ENCODE measurements at places on chromosomes 1 and 21.

DNA sequence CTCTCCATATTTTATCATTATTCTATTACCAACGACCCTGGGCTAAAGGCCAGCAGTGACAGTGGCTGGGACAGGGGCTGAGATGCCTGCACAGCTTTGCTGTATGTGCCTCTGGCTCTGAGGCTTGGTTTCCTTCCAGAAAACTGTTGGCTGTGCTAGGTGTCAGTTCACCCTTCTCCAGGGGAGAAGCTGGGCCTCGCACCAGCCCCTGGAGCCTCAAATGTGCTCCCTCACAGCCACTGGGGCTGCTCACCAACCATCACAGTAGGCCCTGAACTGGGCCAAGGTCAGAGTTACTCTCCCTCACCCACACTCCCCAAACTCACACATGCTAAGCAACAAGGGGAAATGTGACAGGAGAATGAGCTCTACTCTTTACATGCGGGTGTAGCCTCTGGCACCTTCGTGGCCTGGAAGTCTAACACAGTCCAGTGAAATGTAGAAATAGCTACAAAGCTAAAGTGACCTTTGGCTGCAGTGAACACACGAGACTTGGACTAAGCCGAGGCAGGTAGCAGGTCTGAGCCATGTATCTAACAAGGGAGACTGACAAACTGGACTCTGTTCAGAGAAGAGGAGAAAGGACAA is 4.7 kb upstream of the CD160 start:
- no peak for DNase-seq

DNA sequence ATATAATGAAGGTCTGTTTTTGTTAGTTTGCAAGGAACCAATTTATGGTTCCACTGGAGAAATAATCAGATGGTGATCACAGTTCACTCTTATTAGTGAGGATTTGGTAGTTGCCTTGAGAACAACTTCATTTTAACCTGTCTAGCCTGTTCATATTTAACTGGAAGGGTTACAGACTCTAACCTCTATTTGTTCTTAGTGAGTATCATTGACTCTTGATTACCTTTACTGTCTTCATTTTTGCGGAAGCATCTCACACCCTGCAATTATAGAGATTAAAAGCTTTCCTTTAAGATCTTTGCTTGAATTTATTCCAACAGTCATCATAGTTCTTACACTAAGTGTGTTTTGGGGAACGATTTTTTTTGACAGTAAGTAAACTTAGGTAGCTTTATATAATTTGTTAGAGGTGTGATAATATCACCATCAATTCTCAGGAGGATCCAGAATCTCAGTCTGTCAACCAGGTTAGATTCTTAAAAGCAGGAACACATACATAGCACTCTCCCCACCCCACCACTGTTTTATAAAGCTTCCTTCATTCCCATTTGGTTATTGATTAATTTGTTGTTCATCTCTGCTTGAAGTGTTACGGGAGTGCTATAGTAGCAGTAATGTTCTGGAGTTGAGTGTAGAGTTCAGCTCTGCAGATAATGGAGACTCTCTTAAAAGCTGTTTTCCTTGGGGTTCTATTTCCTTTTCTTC is 30.1 kb downstream of the B3GALT2 start:
- no peak for DNase-seq

DNA sequence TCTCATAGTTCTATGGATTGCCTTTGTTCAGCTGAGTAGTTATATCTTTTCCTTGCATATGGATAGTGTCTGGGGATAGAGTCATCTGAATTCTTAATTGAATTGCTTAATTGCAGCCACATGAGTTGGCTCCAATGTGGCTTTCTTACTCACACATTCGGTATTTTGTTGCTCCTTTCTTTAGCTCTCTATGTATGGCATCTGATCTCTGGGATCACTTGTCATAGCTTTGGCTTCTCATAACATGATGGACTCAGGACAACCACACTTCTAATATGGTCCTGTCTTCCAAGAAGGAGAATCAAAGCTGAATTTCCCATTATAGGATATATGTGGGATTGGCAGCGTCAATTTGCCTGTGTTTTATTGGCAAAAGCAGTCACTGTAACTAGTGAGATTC is 716.2 kb downstream of the NCAM2 start:
- DNase-seq = no peak

DNA sequence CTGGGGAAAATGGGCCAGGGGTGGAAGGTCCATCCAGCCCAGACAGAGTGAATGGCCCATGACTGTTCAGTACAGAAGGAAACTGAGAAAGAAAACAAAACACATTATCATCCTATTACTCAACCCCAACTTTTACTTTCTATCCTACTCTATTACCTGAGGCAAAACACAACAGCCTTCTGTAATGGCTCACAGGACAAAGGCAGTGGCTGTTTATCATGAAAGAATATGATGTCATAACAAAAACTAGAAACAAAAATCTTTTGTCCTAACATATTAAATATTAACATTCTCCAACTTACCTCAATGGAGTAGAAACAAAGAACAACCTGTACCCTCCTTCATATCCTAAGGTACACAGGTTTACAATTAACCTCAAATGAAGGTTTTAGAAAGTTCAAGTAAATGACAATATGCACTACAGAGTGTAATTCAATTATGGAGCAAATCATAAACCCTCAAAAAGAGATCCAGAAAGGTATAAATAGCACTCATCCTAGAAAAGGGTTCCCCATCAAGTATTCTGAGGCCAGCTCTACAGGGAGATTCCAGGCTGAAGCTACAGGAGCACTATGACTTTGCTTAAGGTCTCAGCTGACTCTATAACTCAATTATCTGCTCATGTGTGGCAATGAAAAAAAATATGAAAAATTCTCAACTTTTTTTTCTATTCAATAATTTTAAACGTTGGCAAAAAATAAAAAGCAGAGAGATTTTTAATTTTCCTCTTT is 15.1 kb downstream of the ELK4 start:
- DNase-seq = no peak

GRCh38 chr1:46804926-46805325 is 6.1 kb downstream of the CYP4B1 start:
- no peak for DNase-seq

DNA sequence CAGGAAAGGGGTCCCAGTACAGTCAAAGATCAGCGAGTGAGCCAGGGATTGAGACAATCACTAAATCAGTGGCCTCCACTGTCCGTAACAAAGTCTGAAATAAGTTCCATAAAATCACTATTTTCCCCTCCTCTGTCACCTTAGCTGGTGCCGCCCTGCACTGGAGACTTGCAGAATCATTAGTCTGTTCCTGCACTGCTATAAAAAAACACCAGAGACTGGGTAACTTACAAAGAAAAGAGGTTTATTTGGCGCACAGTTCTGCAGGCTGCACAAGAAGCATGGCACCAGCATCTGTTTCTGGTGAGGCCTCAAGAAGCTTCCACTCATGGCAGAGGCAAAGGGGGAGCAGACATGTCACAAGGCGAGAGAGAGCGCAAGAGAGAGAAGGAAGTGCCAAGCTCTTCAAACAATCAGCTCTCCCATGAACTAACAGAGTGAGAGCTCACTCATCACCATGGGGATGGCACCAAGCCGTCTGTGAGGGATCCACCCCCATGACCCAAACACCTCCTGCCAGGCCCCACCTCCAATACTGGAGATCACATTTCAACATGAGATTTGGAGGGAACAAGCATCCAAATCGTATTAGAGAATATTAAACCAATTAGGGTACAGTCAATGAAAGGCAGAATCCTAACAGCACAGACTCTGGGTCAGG is 129.8 kb upstream of the TIAM1 start:
- DNase-seq = no peak

Measured in retina (tissue), 1 donor.